ENCODE measurements at places on chromosomes 5 and 9. TPM values are rescaled to one million over a fixed set of nuclear protein-coding genes. Genes with fewer than 3 reads are reported as not detected.

Gene FBLL1
- 1.1 TPM for total RNA-seq

Gene IL13
- total RNA-seq: not detected

Gene DBH
- 0.06 TPM for total RNA-seq

Gene PCDHA1
- not detected for total RNA-seq

Gene DCAF12
- 34.3 TPM for total RNA-seq

Gene SLC45A2
- 0.40 TPM for total RNA-seq

DNA sequence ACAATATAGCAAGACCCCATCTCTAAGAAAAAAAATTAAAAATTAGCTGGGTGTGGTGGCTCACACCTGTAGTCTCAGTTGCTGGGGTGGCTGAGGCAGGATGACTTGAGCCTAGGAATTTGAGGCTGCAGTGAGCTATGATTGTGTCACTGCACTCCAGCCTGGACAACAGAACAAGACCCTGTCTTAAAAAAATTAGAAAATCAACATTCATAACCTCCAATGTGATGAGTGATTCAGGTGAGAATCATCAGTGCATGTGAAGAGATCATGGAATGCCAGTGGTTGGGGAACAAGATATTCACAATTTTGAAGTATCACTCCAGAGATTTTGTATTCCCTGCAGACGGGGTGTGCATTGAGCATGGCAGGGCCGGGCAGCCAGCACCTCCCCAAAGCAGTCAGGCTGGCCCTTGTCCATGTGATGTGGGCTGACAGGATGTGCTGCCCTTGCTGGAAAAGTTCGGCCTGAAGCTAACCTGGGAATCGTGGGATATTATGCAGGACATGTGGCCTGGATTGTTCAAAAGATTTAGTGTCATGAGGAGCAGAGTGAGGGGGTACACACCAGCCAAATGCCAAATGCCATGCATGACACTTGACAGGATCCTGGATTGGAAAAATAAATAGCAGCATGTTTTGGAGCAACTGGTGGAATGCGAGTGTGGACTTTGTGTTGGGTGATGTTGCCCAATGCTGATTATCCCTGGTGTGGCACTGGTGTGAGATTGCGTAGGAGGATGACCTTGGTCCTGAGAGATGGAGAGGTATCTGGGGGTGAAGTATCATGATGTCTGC, 189.0 kb downstream of the RGS3 start:
- no peaks in the 10 kb centered on the region for H3K27me3 ChIP-seq
- H3K4me1 ChIP-seq: peaks cover 17% of the 10 kb centered on the region
- no peak overlapping the region for H3K4me3 ChIP-seq
- H3K36me3 ChIP-seq: no peaks in the 10 kb centered on the region
- DNase-seq: no peak
- no peak overlapping the region for H3K27ac ChIP-seq

- no peak overlapping the region for H3K4me3 ChIP-seq
- no peak for DNase-seq
- H3K4me1 ChIP-seq: no peaks in the 10 kb centered on the region
Measured at GRCh38 chr5:113902917-113903660, 389.6 kb downstream of the YTHDC2 start.

DNA sequence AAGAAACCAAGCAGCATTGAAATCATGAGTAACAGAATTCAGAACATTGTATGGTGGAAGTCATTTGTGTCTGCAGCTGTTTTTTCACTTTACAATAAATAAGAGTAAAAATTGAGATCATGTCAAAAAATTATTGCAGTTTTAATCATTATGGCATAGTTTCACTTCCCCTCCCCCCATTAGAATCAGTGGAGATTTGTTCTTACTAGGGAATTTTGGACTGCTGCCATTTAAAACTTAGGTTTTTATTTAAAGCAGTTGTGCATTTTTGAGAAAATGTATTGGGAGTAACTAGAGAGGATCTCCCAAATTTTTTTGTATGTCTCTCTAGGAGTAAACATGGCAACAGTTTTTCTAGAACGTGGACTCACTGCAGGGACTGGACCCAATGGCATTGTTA, 20.4 kb downstream of the GTF3C4 start:
- no peak overlapping the region for H3K27ac ChIP-seq
- peak; percentile 75 for DNase-seq
- H3K27me3 ChIP-seq: no peaks in the 10 kb centered on the region
- peaks cover 23% of the 10 kb centered on the region for H3K36me3 ChIP-seq
- H3K4me1 ChIP-seq: no peaks in the 10 kb centered on the region
- H3K4me3 ChIP-seq: no peak overlapping the region

DNA sequence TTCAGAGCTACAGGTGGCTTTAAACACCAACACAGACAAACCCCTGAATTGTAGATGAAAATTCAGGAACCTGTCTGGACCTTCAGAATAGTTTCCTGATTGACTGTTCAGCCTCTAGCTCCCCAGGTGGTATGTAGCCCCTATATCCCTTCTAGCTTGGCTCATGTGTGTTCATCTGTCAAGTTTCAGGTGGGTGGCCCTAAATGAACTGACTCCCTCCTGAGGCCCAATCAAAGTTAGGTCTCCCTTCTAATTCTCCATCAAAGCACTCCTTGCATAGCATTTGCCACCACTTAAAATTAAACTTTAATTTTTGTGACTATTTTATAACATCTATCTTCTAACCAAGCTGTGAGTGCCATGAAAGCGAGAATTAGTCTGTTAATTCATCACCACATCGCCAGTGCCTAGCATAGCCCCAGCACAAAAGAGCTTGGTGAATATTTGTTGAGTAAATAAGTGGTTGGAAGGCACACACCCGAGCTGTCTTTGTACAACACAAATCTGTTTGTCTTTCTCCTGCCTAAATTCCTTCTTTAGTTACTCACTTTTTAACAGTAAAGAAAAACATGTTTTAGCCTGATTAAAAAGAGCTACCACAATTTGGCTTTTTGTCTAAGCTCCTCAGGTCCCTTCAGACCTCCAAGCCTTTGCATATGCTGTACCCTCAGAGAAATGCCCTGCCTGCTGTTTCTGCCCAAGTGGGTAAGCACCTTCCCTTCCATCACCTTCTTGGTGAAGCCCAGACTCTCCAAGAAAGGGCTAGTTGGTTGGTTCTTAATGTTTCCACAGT, 138.1 kb upstream of the HMHB1 start:
- DNase-seq: no peak
- H3K4me1 ChIP-seq: peaks cover 2% of the 10 kb centered on the region
- no peaks in the 10 kb centered on the region for H3K27me3 ChIP-seq
- H3K36me3 ChIP-seq: no peaks in the 10 kb centered on the region
- H3K4me3 ChIP-seq: no peak overlapping the region

GRCh38 chr9:136634904-136635303, 27.8 kb upstream of the EGFL7 start:
- H3K4me3 ChIP-seq: no peak overlapping the region
- no peak for DNase-seq
- no peaks in the 10 kb centered on the region for H3K36me3 ChIP-seq
- H3K27me3 ChIP-seq: no peaks in the 10 kb centered on the region

DNA sequence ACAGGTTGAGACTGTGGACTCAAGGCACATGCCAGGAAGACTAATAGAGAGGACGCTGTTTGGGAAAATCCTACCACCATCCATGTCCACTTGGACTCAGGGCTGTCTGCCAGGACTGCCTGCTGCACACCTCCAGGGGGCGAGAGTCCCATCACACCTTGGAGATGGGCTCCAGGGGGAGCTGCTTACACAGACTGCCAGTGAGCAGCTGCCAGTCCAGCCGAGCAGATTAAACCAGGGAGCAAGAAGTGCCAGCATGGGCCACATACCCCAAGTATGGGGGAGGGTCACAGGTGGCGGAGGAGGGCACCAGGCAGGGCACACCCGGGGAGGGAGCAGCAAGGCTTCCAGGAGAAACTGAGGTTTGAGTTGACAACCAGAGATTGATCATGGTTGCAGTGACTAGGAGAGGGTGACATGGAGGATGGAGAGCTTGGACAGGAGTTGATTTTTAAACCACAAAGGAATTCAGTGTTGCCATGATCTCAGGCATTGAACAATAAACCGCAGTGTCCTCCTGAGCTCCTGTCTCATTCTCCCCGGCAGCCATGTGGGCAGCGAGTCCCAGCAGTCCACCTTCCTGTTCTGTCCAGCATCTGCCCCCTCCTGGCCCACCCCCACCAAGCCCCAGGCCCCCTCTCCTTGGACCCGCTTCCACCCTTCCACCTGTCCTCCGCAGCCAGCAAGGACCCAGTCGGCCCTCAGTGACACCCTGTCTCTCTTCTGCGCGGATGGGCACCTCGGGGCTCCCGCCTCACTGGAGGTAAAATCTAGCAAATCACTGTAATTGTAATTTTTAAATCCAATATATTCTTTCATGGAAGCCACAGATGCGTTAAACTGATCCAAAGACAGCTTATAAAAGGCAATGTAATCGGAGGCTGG, 3.1 kb upstream of the VAV2 start:
- no peak overlapping the region for H3K4me3 ChIP-seq
- H3K27me3 ChIP-seq: no peaks in the 10 kb centered on the region
- no peak overlapping the region for H3K27ac ChIP-seq
- no peaks in the 10 kb centered on the region for H3K36me3 ChIP-seq

DNA sequence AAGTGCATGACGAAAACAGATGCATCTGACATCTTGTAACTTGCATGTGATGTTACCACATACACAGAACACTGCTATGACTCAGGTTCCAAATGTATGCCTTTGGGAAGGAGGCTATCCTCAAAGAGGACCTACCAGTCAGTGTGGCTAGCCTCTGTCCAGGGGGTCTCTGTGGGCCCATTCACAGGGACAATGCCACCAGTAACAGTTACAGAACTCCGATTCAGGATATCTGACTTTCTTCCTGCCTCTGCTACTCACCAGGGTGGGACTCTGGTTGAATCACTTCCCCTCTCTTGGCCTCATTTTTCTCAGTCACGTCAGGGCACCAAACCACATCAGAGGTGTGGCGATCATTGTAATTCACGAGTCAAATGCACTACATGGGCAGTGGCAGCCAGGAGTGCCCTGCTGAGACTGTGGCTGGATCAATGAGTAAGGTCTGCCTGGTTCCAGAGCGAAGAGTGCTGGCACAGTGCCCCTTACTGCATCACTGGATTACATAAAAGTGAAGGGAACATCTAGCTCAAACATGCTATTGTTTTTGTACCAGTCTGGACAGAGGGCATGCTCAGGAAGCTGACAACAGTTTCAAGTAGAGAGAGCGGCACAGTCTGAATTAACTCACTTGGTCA, 13.2 kb downstream of the ATOX1 start:
- no peak for DNase-seq
- H3K4me1 ChIP-seq: peaks cover 7% of the 10 kb centered on the region
- H3K4me3 ChIP-seq: no peak overlapping the region
- H3K27ac ChIP-seq: no peak overlapping the region
- no peaks in the 10 kb centered on the region for H3K36me3 ChIP-seq

DNA sequence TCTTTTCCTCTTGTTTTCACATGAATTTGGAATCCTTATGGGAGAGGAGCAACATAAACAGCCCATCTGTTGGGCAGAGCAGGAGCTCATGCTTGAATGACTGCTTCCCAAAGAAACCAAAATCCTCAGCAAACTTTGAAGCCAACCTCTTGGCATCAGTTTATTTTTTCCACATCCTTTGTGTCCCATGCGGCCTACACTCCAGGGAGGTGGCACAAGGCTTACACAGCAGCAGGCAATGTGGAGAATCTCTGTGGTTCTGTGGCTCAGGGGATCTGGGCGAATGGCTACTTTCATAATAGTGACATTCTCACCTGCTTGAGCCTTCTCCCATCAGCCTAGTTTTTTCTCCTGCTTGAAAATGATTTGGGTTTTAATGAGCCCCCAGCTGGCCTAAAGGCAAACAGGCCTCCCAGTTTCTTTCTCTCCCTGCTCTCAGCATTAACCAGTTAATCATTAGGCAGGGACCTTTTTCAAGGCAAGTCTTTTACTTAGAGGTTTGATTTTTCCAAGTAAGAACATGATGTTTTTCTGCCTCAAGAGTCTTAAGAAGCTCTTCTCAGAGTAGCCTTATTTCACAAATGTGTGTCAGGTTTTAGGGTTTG, 370.3 kb downstream of the ARHGEF28 start:
- DNase-seq: peak; percentile 44
- peaks cover 12% of the 10 kb centered on the region for H3K4me1 ChIP-seq
- H3K36me3 ChIP-seq: no peaks in the 10 kb centered on the region
- H3K4me3 ChIP-seq: no peak overlapping the region
- no peaks in the 10 kb centered on the region for H3K27me3 ChIP-seq
- no peak overlapping the region for H3K27ac ChIP-seq

- no peak overlapping the region for H3K4me3 ChIP-seq
- H3K4me1 ChIP-seq: no peaks in the 10 kb centered on the region
- H3K27me3 ChIP-seq: no peaks in the 10 kb centered on the region
- H3K36me3 ChIP-seq: no peaks in the 10 kb centered on the region
- no peak overlapping the region for H3K27ac ChIP-seq
- no peak for DNase-seq
Measured at GRCh38 chr5:171945476-171945875, 61.0 kb downstream of the FBXW11 start.

DNA sequence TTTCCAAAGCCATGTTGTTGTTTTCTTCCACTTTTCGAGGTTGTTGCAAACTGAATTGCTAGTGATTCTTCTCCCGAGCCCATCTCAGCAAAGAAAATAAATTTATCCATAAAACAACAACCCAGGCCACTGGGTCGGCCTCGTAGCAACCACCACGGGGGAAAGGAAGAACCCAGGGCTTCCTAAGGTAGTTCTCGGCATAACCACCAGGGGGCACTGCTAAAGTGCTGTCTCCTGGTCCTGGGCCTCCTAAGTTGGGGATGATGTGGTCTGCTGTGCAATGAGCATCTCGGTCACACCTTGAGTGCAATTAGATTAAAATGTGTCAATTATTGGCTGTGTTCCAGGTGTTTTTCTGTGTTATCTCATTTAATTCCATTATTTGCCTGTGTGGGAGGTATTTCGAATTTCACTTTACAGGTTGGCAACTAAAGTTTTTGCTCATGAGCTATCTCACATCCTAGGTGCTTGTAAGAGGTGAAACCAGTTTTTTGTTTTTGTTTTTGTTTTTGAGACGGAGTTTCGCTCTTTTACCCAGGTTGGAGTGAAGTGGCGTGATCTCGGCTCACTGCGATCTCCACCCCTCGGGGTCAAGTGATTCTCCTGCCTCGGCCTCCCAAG, 102.8 kb upstream of the DAP start:
- no peaks in the 10 kb centered on the region for H3K36me3 ChIP-seq
- peaks cover 7% of the 10 kb centered on the region for H3K27me3 ChIP-seq
- H3K4me1 ChIP-seq: no peaks in the 10 kb centered on the region
- DNase-seq: peak; percentile 23

- H3K27me3 ChIP-seq: no peaks in the 10 kb centered on the region
- no peaks in the 10 kb centered on the region for H3K4me1 ChIP-seq
- no peak overlapping the region for H3K27ac ChIP-seq
- DNase-seq: no peak
Measured at GRCh38 chr5:143494162-143494561, 90.7 kb upstream of the NR3C1 start.

GRCh38 chr5:56129288-56129687, 103.8 kb downstream of the ANKRD55 start:
- H3K27ac ChIP-seq: no peak overlapping the region
- no peaks in the 10 kb centered on the region for H3K27me3 ChIP-seq
- H3K4me3 ChIP-seq: no peak overlapping the region
- H3K4me1 ChIP-seq: no peaks in the 10 kb centered on the region

Data from lung (tissue), 17 donors.